ENCODE measurements at places on chromosomes 3 and 15. TPM values are rescaled to one million over a fixed set of nuclear protein-coding genes. Genes with fewer than 3 reads are reported as not detected.
A peak's percentile ranks its signal among the peaks of the same experiment; 100 is the strongest.

- peak; percentile 79 for DNase-seq
Measured at GRCh38 chr3:185942907-185943759, 5.3 kb upstream of the TRA2B start.

DNA sequence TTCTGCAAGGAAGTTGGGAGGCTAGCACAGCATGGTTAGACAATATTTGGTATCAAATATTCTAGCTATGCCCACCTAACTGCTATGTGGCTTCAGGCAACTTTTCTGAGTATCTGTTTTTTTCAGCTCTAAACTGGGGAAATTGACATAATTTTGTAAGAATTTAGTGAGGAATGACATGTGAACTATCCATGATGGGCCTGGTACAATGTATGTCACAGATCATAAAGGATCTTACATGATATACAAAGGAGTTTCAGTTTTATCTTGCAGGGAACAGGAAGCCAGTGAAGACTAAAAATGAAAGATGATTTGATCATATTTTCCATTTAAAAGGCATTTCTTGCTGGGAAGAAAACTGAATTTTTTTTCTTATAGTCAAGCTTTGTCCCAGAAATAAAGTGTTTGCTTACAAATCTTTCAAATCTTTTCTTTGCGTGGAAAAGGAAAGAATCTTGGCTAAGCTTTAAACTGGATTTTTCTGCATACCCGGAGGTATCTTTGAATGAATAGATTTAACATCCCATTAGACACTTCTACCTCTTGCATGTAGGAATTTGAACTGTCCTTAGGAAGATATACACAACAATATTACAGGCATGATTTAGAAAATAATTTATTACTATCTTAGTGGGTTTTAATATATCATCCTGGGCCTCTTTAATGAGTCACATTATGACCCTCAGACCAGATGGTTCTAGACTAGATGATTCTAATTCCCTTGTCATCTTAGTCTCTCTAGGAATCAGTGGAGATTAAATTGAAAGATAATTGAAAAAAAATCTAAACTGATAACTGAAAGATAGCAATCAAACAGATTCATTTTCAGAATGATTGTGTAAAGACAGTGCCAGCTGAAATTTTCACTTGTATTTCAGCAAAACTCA is 436.0 kb upstream of the THBS1 start:
- no peak for DNase-seq

DNA sequence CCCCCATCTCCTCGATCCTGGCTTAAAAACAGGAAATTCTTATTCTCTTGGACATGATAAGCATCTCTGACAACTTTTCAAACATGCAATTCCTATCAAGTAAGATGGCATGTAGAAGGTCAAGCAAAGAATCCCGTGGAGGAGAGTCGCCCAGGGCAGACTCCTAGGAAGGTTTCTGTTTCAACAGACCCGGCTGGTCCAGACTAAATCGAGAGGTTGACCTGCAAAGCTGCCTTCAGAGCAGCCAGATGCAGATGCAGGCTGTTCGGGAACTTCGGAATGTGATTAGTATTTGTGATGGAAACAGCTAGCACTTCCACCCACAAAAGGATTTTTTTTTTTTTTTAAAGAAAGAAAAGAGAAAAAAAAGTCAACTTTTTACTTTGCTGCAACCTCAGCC is 216.8 kb downstream of the NR1D2 start:
- no peak for DNase-seq

GRCh38 chr15:73897441-73898261 is 24.3 kb downstream of the TBC1D21 start:
- no peak for DNase-seq

DNA sequence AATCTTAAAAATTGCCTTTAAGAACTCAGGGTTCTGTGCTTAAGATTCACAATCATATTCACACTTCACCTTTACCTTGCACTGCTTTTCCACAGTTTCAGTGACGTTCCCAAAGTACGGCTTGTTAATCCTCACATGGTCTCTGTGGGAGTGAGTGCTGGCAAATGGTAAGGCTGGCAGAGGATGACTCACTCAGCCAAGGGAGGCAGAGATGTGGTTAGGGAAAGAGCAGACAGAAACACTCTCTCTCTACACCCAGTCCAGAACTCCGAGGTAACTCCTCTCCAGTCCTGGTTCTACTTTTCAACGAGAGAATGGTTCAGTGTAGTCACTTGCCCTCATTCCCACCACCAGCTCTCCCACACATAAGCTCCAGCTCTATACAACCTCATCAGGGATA is 33.1 kb downstream of the RASGRP1 start:
- DNase-seq: no peak

GRCh38 chr15:91867581-91868026 is 14.1 kb downstream of the SLCO3A1 start:
- peak; percentile 46 for DNase-seq

DNA sequence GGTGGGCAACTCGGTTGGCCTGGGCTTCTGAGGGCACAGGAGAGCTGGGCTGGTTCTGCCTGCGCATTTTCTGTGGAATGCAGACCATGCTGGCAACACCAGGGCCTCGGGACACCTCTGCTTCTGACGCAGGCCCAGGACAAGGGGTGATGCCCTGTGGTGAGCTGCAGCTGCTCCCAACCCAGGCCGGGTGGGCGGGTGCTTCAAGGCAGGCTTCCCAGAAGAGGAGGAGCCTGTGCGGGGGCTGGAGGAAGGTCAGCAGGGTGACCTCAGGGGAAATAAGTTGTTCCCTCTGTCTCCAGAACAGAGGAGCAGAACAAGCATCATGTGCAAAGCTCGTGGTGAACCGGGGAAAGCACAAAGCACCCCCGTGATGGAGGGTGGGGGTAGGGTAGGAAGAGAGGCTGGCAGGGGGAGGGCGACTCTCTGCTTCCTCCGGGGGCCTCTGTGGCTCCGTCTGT is 11.0 kb upstream of the PLXNA1 start:
- DNase-seq: peak; percentile 29

Gene MME
- total RNA-seq: 962 TPM

Gene PRTG
- 16.4 TPM for total RNA-seq

Gene NUP210
- 1.9 TPM for total RNA-seq

Gene CCDC39
- total RNA-seq: not detected

All from umbilical cord (tissue), 2 donors.